ENCODE measurements at places on chromosomes 2 and 18. TPM values are rescaled to one million over a fixed set of nuclear protein-coding genes. Genes with fewer than 3 reads are reported as not detected.

UPP2 gene
- not detected for total RNA-seq

- H3K27ac ChIP-seq: no peak overlapping the region
- H3K36me3 ChIP-seq: no peaks in the 10 kb centered on the region
- no peak for DNase-seq
- no peaks in the 10 kb centered on the region for H3K27me3 ChIP-seq
- no peaks in the 10 kb centered on the region for H3K4me1 ChIP-seq
- no peak overlapping the region for H3K4me3 ChIP-seq
Measured at GRCh38 chr2:224881846-224882245, 160.4 kb downstream of the DOCK10 start.

FMNL2 gene
- 5.5 TPM for total RNA-seq

DNA sequence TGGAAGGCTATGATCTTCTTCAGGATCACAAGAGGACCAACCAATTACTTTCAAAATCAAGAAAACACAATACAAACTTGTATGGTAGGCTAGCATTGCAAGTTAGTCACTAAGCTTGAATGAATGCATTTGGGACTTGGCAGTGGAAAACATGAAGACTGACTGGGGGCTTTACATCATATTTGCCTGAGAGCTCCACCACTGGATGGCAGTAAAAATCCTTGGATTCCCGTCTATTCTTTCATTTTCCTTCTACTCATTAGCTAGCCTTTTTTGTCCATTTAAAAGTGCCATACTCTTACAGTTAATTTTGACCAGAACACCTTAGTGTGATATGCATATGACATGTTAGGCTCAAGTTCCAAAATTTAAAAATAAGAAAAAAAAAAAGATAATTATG lies 63.5 kb upstream of the RASGRP3 start:
- H3K27ac ChIP-seq: no peak overlapping the region
- DNase-seq: no peak

DNA sequence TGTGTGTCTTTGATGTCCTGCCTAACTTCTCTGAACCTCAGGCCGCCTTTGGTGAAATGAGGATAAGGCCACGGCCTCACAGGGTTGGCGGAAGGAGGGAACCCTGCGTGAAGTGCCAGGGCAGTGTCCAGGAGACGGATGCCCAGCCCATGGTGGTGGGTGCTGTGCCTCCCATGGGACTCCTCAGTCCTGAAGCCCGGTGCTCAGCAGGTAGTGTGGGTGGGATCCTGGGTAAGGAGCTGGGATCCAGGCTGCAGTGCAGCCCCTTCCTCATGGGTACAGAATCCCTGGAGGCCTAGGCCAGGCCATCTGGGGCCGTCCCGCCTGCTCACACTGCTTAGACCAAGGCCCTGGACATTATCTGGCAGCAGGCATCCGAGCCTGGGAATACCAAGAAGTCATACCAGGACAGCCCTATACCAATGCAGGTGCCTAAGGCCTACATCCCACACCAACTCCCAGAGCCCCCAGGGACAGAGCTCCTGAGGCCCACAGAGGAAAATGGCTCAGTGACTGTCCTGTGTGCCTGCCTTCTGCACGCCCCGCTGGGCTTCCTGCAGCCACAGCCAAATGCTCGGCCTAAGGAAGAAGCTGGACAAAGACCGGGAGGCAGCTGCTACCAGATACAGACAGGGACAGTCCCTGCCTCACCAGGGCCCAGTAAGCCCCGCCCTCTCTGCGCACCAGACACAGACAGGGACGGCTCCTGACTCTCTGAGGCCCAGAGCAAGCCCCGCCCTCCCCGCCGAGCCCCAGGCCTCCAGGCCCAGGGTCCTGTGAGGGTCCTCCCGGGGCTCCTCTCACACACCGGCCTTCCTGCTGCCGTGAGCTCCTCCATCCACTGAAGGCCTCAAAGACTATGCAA lies 78.0 kb downstream of the NDUFA10 start:
- H3K4me3 ChIP-seq: no peak overlapping the region
- no peak overlapping the region for H3K27ac ChIP-seq
- DNase-seq: peak; percentile 18
- H3K4me1 ChIP-seq: peaks cover 16% of the 10 kb centered on the region
- H3K27me3 ChIP-seq: no peaks in the 10 kb centered on the region
- no peaks in the 10 kb centered on the region for H3K36me3 ChIP-seq

ERBB4 gene
- 8.3 TPM for total RNA-seq

DNA sequence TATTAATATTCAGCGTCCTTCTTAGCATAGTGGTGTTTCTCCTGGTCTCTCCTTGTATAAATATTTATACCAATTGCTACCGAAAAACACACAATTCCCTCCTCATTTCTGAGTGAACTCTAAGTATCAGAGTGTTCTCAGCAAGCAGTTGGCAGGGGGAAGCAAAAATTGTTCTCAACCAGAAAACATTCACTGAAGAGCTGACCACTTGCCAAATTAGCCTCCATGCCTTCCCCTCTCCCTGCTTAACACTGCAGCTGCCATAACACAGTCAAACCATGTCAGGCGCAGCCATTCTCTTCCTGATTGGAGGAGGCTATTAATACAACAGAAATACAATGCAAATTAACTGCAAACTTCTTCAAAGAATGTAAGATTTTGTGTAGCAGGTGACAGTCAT lies 105.0 kb downstream of the COL6A3 start:
- no peak overlapping the region for H3K4me3 ChIP-seq
- peak overlapping the region; percentile 71 for H3K27ac ChIP-seq
- no peaks in the 10 kb centered on the region for H3K27me3 ChIP-seq
- H3K36me3 ChIP-seq: no peaks in the 10 kb centered on the region

DNA sequence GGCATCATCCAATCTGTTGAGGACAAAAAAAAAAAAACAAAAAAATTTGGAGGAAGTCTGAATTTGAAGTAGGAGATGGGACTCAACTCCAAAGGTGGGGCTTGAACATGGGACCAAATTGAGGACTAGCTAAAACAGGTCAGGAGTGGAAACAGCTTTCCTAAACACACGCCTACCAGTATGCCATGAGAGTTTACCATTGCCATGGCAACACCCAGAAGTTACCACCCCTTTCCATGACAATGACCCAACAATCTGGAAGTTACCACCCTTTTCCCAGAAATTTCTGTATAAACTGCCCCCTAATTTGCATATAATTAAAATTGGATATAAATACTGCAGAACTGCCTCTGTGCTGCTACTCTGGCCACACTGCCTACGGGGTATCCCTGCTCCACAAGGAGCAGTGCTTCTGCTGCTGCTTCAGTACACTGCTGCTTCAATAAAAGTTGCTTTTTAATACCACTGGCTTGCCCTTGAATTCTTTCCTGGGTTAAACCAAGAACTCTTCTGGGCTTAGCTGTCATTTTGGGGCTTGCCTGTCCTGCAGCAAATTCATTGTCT lies 73.3 kb upstream of the FSIP2 start:
- no peaks in the 10 kb centered on the region for H3K4me1 ChIP-seq
- no peak overlapping the region for H3K4me3 ChIP-seq
- H3K27me3 ChIP-seq: no peaks in the 10 kb centered on the region
- no peak overlapping the region for H3K27ac ChIP-seq

- no peak overlapping the region for H3K27ac ChIP-seq
- H3K4me1 ChIP-seq: no peaks in the 10 kb centered on the region
- no peak overlapping the region for H3K4me3 ChIP-seq
- no peaks in the 10 kb centered on the region for H3K27me3 ChIP-seq
- no peak for DNase-seq
Measured at GRCh38 chr2:17208511-17208910, 309.7 kb downstream of the RAD51AP2 start.

DNA sequence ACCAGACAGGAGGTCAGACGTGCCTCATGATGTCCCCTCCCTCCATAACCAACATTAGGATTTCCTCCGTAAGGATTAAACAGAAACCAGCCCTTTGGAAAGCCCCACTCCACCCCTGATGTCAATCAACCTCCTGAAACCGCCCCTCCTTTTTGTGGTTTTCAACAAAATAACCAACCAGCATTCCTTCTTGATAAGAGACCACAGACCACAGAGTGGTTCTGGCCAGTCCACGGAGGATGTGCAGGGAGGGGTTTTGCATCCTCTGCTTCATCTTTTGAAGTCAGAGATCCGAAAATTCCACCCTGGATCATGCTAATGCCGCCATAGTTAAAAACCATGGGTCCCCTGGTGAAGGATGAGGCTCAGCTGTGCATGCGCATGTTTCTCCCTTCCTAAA lies 180.0 kb upstream of the CCDC150 start:
- H3K4me1 ChIP-seq: no peaks in the 10 kb centered on the region
- no peak for DNase-seq
- no peaks in the 10 kb centered on the region for H3K36me3 ChIP-seq
- H3K27me3 ChIP-seq: no peaks in the 10 kb centered on the region
- H3K27ac ChIP-seq: no peak overlapping the region

GRCh38 chr2:223967981-223968380 lies 10.7 kb downstream of the MRPL44 start:
- no peak overlapping the region for H3K27ac ChIP-seq
- H3K4me1 ChIP-seq: peaks cover 10% of the 10 kb centered on the region
- no peak for DNase-seq

DNA sequence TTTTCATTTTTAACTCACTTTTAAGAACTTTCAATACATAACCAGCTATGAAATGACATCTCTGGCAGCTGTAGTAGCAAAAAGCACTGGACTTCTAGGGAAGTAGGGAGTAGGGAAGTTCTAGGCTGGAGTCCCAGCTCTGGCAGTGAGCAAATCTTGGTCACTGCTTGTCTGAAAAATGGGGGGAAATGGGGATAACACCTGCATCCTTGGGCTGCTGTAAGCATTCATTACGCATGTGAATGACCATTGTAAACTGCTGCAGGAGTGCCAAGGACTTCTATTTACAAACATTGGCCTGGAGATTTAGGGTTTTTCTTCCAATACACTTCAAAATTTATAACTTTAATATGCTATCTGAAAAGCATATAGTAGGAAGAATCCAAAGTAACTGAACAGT lies 972 bp upstream of the MPP4 start:
- no peak for DNase-seq
- H3K4me1 ChIP-seq: peaks cover 39% of the 10 kb centered on the region
- H3K27ac ChIP-seq: peak overlapping the region; percentile 45
- peaks cover 45% of the 10 kb centered on the region for H3K36me3 ChIP-seq
- H3K27me3 ChIP-seq: no peaks in the 10 kb centered on the region
- no peak overlapping the region for H3K4me3 ChIP-seq

DNA sequence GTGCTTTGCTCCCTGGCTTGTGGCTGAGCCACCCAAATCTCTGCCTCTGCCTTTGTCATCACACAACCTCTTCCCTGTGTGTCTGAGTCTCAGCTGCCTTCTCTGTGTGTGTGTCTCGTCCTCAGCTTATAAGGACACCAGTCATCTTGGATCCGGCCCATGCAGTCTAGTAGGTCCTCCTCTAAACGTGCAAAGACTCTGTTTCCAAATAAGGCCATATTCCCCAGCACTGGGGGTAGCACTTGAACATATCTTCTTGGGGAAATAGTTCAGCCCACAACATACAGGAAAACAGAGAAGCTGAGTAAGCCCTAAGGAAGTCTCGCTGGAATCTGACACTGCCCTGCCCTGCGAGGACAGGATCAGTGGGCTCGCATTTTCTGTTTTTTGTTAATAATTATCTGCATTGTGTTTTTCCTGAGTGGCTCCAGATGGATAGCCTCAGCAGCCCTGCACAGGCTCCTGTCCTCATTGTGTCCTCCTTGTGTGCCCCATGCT lies 42.1 kb downstream of the MTCL1 start:
- no peaks in the 10 kb centered on the region for H3K36me3 ChIP-seq
- no peaks in the 10 kb centered on the region for H3K27me3 ChIP-seq
- no peaks in the 10 kb centered on the region for H3K4me1 ChIP-seq
- H3K27ac ChIP-seq: no peak overlapping the region
- no peak for DNase-seq

DNA sequence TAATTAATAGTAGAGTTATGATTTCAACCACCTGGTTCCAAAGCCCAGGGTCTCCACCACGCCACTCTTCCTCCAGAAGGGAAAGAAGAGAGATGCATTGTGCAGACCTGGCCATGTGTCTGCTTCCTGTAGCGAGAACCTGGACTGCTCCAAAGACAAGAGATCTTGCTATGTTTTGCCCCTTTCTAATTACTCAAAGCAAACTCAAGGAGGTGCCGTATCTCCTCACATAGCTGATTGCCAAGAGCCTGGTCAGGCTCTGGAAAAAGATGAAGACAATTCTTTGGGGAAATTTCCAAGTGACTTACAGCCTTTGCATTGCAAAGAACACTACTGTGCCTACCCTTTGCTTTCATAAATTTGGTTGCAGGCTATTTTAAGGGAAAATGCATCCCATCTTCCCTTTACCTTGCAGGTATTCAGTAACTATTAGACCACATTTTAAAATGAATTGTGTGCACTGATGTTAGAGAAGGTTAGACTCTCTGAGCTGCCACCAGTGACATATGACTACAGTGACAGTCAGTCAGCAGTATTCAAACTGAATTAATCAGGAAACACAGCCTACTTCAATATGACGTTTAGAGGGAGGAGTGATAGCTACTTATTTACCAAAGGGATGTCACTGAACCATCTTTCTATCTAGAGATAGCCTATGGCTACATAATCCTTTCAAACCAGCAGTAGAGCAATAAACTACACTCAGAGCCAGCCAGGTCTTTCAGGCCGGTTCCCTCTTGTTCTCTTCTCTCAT lies 842.1 kb upstream of the FANCL start:
- no peaks in the 10 kb centered on the region for H3K4me1 ChIP-seq
- no peak for DNase-seq
- H3K27ac ChIP-seq: no peak overlapping the region
- H3K27me3 ChIP-seq: no peaks in the 10 kb centered on the region

PLEK gene
- 4.8 TPM for total RNA-seq

DNA sequence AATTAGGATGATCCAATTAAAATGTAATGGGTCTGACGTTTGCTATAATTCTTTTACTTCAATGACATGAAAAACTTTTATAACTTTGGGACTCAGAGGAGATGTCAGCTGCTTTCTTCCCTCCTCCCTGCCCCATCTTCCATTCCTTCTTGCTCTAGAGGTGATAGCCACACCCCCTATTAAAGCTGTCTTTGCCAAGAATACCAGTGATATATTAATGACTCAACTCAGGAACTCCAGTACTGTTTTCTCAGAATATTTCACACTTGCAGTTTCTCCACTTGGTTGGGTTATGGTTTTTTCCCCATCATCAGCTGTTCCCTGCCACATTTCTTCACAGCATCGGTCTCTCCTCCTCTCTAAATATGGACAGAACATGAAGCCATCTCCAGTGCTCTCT lies 184.0 kb downstream of the KCNE4 start:
- no peaks in the 10 kb centered on the region for H3K36me3 ChIP-seq
- H3K4me1 ChIP-seq: no peaks in the 10 kb centered on the region
- no peak overlapping the region for H3K4me3 ChIP-seq
- DNase-seq: no peak

SOCS6 gene
- total RNA-seq: 20.2 TPM

GRCh38 chr2:165573534-165574461 lies 104.3 kb downstream of the CSRNP3 start:
- H3K4me3 ChIP-seq: peak overlapping the region; percentile 66
- H3K4me1 ChIP-seq: peaks cover 51% of the 10 kb centered on the region
- no peaks in the 10 kb centered on the region for H3K36me3 ChIP-seq
- no peaks in the 10 kb centered on the region for H3K27me3 ChIP-seq
- peak overlapping the region; percentile 53 for H3K27ac ChIP-seq

GRCh38 chr18:23971666-23972230 lies 42.8 kb upstream of the TTC39C start:
- H3K36me3 ChIP-seq: no peaks in the 10 kb centered on the region
- no peak overlapping the region for H3K27ac ChIP-seq
- H3K4me3 ChIP-seq: no peak overlapping the region
- no peak for DNase-seq
